ENCODE measurements at places on chromosomes 12 and 14. TPM values are rescaled to one million over a fixed set of nuclear protein-coding genes. Genes with fewer than 3 reads are reported as not detected.

Gene GARIN6
- total RNA-seq = not detected

Gene CTDSP2
- total RNA-seq = 222 TPM

Gene KRT7
- 24.1 TPM for total RNA-seq

Gene KLRG1
- total RNA-seq = 3.0 TPM

Gene SLC10A1
- not detected for total RNA-seq

Gene DPF3
- total RNA-seq = 8.9 TPM

Gene TMTC1
- 76.3 TPM for total RNA-seq

Gene MTHFD1
- total RNA-seq = 26.5 TPM

Gene RASSF9
- 2.4 TPM for total RNA-seq

Gene SDS
- total RNA-seq = not detected

Gene FANCM
- 4.3 TPM for total RNA-seq

Gene CCDC175
- not detected for total RNA-seq

Gene NFYB
- total RNA-seq = 73.4 TPM

Gene CD69
- total RNA-seq = 5.8 TPM

Gene SLCO1B1
- total RNA-seq = not detected

Gene ETFBKMT
- total RNA-seq = 2.5 TPM

Gene CLEC9A
- not detected for total RNA-seq

Gene GRIP1
- 0.28 TPM for total RNA-seq

Gene PLEKHD1
- total RNA-seq = 0.49 TPM

Gene ACOT4
- 1.3 TPM for total RNA-seq

Gene PLEKHG3
- 63.2 TPM for total RNA-seq

Gene LGR5
- 1.8 TPM for total RNA-seq

Gene TPPP2
- not detected for total RNA-seq

Gene DHH
- 1.2 TPM for total RNA-seq

Measured in thoracic aorta (tissue), 2 donors.